ENCODE measurements at places on chromosomes 1 and 21. TPM values are rescaled to one million over a fixed set of nuclear protein-coding genes. Genes with fewer than 3 reads are reported as not detected.

DNA sequence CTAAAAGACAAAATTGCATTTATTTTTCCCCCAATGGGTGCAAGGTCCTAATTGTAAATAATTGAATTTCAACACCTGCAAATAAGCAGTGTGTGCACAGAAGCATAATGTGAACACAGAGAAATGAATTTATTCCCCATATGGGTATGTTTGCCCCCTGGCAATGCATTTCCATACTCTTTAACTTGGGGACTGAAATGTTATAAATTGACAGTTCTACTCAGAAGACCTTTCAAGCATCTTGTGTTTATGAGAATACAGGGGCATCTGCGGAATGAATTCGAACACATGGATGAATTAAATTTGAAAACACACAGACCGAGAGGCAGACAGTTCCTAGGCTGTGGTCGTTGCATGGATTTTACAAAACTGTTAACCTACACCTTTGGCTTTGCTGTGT is 3.5 kb downstream of the PBX1 start:
- DNase-seq: no peak

GRCh38 chr1:43932786-43933385 is 715 bp upstream of the ARTN start:
- DNase-seq: no peak

The IGSF9 gene
- 3.0 TPM for total RNA-seq

The CRNN gene
- not detected for total RNA-seq

DNA sequence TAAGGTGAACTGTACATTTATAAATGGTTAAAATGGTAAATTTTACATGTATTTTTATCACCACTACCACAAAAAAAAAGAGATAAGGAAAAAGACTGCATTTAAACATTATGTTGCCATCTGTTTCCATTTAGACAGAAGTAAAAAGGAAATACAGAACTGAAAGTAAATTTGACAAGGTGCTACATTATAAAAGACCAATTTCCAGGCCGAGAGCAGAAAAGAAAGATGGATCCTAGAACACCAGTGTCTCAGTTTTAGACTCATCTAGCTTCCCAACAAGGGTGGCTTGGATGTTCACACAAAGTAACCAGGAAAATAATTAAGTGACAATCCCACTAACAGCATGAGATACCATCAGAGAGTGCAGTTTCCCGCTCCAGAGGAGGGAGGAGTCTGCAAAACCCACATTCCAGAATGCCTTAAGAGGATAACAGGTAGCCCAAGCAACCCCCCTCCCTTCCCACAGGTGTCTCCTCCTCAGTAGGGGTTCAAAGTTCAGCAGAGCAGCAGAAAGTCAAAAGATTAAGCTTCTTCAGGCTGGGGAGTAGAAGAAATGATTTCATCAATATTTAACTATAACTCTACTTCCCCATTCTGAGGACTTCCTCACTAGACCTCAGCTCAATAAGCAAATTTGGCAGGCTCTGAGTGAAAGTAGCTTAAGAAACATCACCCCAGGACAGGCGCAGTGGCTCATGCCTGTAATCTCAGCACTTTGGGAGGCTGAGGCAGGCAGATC is 11.8 kb downstream of the TPM3 start:
- no peak for DNase-seq

- no peak for DNase-seq
These were observed 10.0 kb downstream of the MAEL start for GRCh38 chr1:166999075-166999474.

DNA sequence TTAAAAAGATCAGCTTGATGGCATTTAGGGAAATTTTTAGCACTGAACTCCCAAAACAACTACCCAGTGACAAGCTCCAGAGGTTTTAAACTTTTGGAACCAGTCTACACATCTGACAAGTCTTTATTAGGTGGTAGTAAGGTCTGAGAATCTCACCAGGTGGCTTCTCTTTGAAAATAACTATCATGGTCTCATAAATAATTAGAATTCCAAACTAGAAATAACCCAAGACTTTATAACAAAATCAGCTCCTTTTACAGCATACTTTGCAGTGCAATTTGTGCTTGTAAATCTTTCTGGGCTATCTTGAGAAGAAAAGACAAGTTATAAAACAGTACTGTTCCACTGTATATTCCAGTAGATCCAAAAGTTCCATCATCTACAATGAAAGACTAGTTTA is 108.7 kb downstream of the LTN1 start:
- DNase-seq: no peak

DNA sequence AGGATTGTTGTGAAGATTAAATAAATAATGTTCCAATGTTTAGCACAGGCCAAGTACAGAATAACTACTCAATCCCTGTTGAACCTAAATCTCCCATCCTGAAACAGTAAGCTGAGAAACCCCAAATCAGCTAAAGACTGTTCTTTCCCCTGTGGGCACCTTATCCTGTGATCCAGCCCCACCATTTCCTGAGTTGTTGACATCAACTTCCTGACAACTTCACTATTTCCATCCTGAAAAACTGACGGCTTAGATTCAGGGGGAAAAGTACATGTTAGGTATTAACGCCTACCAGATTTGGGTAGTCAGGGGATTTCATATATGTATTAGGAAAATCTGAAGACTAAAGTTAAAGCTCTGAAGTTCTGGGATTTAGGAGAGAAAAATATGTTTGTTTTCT is 51.7 kb upstream of the PALMD start:
- no peak for DNase-seq

The RCSD1 gene
- 12.2 TPM for total RNA-seq

GRCh38 chr1:178374016-178374415 is 122.7 kb downstream of the CLEC20A start:
- no peak for DNase-seq

The RPF1 gene
- 20.6 TPM for total RNA-seq

DNA sequence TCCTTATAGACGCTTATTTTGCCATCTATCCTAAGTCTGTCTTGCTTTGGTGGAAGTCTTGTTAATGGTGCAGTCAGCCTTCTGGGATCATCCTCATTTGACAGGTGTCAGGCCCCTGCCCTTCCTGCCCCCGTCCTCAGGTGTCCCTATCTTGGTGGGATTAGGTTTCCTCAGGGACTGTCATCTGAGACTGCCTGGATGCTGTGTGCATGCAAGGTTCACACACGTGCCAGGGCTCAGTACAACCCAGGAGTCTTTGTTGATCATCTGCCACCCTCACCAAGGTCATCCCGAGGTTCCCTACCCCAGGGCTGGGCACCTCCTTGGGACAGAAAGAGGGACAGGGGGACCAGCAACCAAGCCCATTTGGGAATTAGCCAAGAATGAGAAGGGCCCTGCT is 18.0 kb downstream of the PADI2 start:
- no peak for DNase-seq

DNA sequence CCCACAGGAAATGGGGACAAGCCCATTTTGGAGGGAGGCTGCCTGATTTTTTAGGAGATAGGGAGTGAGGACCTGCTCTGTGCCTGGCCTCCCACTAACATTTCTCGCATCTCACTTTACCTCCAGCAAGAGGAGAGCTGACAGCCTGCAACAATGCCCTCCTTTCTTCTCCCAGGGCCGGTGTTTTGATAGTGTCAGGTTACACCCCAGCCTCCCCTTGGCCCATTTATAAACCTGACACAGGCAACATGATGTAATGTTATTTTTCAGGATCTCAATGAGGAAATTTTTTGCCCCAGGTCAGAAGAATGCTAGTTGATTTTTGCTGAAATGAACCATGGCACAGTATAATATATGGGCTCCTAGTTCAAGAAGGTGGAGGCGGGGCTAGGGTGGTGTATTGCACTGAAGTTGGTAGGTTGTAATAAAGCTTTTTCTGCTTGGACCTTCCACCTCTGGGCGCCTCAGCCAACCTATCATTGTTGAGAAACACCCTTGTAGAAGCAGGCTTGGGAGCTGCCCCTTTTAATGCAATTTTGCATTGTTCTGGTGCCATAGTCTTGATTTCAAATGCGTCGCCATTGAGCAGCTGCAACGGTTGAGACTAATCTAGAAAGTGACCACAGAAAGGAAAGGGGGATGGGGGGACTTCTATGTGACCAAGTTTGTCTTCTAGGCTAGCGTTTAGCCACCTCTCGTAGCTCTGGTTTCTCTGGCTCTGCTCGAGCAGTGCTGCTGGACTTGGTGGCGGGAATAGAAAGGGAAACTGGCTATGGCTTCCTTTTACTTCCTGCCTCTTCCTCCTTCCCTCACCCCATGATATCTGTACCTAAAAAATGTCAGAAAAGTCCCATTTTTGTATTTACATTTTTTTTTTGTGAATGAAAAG is 53.0 kb downstream of the PBX1 start:
- DNase-seq: peak; percentile 74

DNA sequence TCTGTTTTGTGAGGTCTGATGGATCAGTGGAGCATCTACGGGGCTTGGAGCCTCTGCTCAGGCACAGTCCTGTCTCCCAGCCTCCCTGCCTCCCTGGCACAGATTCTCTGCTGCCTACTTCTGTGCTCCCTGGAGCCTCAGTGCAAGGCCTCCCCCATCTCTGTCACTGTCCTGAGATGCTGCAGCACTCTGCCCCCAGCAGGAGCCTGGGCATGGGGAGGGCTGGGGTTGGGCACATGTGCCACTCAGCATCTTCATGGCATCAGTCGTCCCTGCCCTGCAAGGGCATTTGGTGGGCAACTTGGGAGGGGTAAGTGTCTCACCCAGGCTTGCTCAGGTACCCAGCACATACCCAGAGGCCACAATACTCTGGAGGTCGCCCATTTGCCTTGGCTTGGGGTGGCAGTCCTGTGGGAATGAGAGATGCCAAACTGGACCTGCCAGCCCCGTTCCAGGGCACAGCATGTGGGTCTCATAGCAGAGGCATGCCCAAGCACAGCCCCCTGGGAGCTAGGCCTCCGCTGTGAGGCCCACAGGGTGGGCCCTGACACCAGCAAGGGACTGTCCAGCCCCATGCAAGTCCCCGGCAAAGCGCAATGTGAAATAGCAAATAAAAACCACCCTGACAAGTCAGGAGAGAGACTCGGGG is 28.7 kb downstream of the PADI3 start:
- no peak for DNase-seq

DNA sequence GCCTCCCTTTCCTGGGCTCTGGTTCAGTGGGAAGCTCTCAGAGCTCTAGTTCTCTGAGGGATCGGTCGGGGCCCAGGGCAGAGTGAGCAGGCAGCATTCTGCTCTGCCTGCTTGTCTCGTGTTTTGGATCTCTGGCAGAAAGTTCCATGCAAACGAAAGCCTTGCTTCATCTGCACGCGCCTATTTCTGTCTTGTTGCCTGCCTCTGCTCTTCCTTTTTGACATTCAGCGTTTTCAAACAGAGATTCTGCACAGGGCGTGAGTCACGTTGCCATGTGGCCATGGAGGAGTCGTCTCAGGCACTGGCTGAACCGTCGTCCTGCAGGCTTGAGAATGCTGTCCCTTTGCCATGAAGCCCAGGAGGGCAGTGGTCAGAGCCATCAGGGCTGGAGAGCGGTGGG is 20.3 kb downstream of the AJAP1 start:
- DNase-seq: peak; percentile 34

DNA sequence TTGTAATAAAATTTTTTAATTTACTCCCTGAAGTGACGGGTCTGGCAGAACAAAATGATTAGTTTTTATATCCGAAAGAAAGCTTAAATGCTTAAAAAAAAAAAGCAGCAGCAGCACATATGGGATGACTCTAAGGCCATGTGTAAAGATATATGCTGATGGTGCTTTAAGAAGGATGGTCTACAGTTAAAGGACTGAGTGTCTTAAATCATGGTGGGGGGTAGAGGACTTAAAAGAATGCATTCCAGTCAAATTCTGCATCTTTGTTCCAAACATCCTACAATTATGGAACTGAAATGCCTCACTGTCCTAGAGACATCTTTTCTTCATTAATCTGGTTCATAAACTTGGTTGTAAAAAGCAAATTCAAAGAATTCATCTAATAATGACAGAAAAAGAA is 7.0 kb downstream of the KDM5B start:
- no peak for DNase-seq

GRCh38 chr1:18470671-18471355 is 9.9 kb upstream of the KLHDC7A start:
- no peak for DNase-seq

The GPR3 gene
- total RNA-seq: 0.29 TPM

- no peak for DNase-seq
These were observed 24.3 kb downstream of the LDLRAP1 start for GRCh38 chr1:25567710-25568089.

The NBPF10 gene
- 3.7 TPM for total RNA-seq

DNA sequence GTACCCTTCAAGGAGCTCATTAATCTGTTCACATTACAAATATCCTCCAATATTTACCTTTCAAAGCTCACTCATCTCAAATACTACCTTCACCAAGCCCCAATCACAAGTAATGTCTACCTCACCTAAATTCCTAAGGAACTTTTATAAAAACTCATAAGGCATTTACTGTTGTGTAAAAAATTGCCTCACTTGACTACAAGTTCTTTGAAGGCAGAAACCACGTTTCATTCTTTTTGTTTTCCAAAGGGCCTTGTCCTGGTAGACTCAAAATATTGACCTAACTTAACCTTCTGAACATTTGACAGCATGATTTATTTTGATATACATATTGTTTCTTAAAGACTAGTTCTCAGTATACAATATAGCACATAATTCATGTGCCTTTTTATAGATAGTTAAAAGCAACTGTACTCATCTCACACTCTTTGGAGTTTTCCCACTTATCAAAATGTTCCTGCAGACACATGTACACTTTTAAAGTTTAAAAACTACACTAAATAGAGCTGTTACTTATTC is 2.5 kb downstream of the USP33 start:
- no peak for DNase-seq

DNA sequence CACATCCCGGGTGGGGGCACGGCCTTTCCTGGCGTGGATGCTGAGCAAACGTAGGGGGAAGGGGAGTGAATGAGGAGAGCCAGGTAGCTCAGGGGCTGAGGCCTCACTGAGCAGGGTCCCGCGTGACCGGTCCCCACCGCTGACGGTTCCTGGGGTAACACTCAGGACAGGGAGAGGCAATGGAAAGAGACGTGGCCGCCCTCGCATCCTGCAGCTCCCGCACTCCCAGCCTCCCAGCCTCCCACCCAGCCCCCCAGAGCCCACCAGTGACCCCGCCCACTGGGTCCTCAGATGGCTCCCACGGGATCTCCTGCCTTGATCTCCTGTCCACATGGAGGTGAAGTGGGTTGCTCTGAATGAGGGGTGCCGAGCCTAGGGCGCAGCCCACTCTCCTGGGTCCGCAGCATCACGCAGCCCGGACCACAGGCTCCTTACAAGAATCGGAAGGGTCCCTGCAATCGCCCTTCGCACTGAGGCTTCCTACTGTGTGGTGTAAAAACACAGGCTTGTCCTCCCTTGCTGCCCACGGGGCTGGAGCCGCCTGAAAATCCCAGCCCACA is 2.4 kb downstream of the TSPEAR start:
- DNase-seq: no peak

- no peak for DNase-seq
These were observed 3.1 kb downstream of the PANK4 start for GRCh38 chr1:2523191-2523890.

The RIIAD1 gene
- total RNA-seq: 4.0 TPM

DNA sequence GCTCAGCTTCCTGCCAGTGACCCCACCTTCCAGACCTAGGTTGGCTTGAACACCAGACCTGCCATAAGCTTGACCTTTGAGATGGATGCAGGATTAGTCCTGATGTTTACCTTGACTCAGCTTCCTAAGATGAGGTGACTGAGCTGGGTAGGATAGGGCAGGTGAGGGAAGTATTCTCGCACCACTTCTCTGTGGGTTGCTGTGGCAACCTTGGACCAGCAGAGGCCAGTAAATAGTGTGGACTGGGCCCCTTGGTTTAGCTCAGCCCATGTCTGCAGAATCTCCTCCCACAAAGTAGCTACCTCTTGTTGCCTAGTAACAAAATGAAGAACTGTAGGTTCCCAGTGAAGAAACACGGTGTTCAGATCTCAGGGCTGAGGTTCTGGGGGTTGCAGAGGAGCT is 8.4 kb downstream of the RPS6KA1 start:
- DNase-seq: no peak
